Activated effector memory CD4-positive, alpha-beta T cell treated with Interleukin-2 at 50 U/mL for 16 hours (primary cell): ENCODE measurements at places on chromosomes 6 and 20.

DNA sequence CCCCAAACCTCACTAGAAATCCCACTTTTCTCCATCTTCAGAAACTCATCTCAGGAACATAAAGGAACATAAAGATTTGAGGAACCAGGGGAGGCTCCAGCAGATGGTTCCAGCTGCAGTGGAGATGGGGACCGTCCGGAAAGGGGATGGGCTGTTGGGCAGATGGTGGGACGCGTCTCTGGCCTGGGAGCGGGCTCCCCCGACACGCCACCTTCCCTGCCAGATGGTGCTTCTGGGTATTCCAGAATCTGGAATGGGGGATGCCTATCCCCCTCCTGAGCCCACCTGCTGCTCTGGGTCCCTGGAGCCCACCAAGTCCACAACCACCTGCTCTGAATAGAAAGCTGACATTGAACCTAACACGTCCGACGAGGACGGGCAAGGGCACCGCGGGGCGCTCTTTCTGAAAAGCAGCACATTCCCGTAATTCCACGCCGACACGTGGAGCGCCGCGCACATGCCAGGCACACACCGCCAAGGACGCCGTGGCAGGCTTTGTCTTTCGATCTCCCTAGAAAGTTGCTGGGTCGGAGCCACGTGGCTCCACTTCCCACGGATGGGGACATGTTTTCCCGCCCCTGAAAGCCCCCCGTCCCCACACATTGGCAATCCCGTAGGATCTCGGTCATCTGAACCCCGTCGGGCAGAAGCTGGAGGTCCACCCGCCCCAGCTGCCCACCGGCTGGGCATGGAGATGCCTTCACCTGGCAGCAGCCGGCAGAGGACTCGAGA, 27.3 kb downstream of the SLC2A4RG start:
- DNase-seq: no peak

DNA sequence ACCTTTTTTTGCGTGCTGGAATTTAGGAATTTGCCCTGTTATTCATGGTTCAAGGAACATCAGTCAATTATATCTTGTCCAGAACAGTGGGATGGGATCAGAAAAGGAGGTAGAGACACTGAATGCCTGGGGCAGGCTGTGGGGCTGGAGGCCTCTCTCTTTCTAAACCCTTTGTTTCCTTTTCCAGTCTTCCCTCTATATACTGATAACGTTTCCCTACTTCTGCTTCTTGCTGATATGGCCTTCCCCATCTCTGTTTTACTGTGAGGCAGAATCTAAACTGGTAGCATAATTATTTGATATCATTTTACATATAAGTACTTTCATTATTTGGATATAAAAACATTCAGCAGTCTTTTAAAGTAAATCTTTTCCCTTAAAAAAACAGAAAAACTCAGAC, 67.5 kb downstream of the DNAH8 start:
- no peak for DNase-seq

DNA sequence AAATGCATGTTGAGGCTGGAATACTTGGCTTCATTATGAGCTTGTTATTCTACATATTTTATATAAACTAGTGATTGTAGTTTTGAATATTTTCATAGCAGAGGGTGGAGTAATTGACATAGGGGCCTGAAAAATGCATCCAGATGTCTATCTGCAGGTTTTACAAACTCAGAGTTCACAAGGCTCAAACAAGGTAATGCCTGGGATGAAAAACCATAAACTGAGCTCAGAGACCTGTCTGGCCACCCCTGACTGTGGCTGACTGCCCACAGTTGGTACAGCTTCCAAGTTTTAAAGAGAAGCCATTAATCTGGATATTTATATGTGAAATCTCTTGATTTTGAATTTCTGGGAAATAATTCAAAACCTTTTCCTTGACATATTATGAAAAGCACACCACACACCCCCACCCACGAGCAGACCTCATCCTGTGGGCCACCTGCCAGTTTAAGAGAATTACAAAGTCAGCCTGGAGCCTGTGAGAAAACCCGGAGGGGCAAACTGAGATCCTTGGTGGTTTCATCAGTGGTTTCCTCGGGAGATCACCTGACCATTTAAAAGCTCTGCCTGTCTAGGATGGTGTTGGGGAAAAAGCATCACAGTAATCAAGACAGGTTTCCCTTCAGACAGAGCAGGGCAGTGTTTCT, 230.1 kb downstream of the SAMD5 start:
- DNase-seq: no peak

- no peak for DNase-seq
These were observed 564.5 kb downstream of the NKAIN2 start for GRCh38 chr6:124368131-124368530.

DNA sequence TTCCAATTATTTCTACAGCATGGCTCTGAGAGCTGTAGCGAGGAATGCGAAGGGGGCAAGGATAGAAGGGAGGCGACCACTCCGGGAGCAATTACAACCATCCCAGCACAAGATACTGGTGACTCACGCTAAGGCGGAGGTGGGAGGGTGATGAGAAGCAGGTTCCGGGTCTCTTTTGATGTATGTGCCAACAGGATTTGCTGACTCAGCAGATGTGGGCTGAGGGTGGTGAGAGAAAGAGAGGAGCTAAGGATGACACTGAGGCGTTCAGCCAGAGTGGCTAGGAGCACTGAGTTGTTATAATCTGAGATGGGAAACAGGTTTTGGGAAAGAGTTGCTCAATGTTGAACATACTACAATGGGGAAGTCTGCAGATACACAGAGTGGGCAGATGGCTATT, 9.3 kb upstream of the TXNDC5 start:
- DNase-seq: no peak

DNA sequence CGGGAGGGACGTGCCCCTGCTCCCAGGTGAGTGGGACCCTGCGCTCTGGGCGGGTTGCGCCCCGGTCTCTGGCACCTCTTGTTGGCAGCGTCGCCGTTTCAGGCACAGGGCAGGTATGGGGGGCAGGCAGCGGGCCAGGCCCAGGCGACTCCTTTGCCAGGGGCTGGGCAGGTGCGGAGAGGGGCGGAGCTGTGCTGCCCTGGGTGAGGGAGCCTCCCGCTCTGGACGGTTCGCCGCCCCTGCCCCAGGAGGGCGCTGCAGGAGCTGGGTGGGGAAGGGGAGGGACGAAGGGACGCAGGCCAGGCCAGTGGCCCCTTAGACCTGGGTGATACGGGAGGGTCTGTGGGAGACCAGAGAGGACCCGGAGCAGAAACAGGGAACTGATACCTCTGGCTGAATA, 663.9 kb upstream of the DEFB115 start:
- no peak for DNase-seq

DNA sequence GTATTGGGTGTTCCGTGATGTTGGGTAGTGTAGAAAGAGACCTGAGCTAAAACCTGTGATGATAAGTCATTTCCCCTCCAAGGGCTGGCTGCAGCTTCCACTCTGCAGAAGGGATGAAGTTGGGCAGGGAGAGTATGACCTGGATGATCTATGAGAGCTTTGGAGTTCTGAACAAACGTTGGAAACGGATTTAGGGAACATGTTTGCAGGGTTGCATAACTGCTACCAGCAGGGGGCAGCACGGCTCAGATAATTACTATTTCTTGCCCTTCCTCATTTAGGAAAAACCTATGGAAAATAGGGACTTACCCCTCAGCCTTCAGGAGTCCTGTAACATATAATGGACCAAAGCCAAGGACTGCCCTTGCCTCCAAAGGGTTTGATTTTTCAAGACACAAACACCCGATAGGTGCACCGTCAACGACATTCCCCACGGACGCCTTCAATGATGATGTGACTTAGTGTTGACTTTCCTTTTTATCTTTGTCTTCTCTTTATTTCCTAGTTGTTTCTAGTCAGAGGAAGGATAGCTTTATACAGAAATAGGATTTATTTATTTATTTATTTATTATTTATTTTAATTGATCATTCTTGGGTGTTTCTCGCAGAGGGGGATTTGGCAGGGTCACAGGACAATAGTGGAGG, 164.9 kb upstream of the SASH1 start:
- DNase-seq: no peak

GRCh38 chr6:34709386-34709785, 12.8 kb upstream of the ILRUN start:
- DNase-seq: no peak

- no peak for DNase-seq
These were observed 255.9 kb downstream of the ESR1 start for GRCh38 chr6:152063170-152063921.

DNA sequence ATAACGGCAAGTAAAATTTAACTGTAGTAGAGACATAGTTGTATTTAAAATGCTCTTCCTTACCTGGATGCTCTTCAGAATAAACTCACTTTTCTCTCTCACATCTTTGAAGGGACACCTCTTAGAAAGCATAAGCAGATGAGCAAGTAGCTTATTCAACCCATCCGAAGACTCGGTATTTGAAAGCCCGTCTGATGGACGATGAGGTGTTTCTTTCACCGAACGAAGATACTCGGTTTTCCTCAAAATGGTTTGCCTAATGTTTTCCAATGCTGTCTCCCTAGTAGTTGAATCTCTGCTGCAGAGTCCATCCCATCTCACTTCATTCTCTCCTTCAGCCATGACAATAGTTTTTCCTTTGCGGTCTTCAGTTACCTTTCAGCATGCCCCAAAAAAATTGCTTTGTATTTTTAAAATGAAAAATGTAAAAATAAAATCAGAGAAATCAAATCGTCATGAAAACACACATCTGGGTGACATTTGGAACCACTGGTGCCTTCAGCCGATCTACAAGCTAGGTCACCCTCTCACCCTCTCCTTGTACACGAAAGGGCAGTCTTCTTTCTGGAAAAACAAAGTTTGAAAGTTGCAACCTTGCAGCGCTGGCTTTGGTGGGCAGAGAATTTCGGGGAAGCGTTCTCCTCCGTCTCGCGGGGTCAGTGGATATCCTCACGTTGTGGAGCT, 772 bp downstream of the SESN1 start:
- DNase-seq: no peak

DNA sequence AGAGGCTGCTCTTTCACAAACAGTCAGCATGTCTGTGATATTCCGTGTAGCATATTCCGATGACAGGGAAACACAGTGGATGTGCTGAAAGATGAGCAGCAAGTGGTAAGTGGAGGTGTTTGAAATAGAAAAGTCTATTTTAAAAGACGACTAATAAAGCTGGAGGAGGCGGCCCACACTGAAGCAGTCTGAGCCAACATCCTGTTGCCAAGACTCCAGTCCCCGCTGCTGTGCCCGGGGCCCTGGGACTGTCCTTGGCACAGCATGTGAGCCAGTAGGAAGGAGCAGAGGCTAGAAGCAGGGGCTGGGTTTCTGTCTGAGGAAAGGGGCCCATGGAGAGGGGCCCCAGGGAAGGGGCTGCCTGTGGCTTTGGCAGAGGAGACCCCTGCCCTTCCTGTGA, 351.5 kb upstream of the CHD6 start:
- DNase-seq: no peak

DNA sequence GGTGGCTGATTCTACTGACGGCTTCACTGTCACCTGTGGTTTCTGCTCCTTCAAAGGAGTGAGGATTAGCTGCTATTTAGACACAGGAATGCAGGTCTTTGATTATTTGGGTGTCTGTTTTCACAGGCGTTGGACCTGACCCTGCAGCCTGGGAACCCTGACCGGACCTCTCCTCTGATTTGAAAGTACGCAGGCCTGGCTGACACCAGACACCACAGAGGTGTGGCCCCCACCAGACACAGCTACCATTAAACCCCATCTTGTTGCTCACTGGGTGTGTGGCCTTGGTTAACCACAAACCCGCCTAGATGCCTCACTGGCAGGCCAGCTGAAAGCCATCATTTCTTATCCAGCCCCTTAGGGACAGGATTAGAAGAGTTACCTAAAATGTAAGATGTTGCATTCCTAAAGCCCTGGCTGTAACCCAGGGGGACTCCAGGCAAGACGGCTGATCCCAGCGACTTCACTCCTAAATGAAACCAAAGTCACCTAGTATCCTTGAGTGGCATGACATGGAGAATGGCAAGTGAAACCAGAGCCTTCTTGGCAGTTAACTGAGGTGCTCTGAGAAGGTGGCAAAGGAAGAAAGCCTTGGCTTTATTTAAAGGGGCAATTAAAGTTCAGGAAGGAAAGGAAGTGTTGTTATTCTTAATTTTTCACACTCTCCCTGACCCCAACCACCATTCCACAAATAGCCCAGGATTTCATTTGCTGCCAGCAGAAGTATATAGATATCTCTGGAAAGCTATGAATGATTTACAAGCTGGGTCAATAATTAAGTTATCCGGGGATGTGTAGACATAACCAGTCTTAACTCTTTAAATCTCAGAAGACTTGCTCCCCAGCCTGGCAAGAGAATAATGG, 169.9 kb downstream of the QRSL1 start:
- DNase-seq: no peak

DNA sequence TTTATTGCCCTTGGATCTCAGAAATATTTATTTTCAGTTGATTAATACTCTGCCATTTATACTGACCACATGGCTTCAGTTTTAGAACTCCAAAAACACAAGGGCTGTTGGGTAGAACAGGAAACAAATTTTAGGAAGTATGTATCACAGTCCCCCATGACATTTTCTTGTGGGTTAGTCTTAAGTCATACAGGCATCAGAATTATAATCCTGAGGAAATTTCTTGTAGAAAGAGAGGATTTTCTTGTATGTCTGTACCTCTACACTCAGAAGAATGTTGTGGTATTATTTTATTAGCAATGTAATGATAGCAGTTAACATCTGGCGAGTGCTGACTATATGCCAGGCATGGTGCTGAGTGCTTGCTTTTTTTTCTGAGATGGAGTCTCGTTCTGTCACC, 302.9 kb downstream of the CLIC5 start:
- DNase-seq: no peak

DNA sequence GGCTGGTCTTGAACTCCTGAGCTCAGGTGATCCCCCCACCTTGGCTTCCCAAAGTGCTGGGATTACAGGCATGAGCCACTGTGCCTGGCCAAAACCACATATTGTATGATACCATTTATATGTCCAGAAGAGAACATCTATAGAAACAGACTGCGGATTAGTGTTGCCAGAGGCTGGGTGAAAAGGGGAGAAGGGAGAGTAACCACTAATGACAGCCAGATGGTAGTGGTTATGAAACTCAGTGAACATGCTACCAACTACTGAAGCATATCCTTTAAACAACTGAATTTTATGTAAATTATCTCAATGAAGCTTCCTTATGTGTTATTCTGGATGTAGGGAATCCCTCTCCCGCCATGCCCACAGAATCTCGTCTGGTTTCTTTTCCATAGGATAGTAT, 15.7 kb downstream of the SLC23A2 start:
- no peak for DNase-seq

DNA sequence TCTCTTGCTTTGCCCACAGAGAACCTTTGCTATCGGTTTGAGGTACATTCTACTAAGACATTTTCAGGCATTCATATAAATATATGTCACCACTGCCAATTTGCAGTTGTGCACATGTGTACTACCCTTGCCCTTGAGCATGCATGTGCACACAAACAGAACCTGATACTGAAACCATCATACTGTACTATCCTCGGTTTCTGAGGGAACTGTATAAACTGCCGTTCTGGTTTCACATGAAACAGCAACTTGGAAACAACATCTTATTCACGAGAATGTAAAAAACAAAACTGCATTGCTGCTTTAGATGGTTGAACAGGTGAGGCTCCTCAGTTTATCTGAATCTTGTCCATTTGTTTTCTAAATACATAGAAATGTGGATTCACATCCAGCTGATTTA, 151.2 kb upstream of the TMEM170B start:
- no peak for DNase-seq

- no peak for DNase-seq
These were observed 68.7 kb downstream of the TXNDC5 start for GRCh38 chr6:7841781-7842468.
